ENCODE measurements at places on chromosomes 7 and 10.

- DNase-seq: no peak
Observed at GRCh38 chr10:102403115-102403514, 7.6 kb downstream of the NFKB2 start.

DNA sequence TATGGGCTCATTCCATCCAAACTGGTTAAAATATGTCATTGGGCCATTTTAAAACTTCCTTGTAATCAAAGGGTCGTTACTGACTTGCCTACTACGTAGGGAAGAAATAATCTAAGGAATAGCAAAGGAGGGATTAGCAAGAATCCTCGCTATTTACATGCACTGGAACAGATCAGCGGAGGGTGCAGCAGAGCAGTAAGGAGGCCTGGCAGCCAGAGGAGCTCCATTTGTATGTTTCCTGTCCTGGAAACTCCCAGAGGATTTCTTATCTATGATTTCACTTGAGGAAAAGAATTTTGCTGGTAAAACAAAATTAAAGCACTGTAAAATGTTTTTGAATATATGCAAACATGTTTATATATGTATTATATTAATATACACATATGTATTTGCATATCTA, 107.3 kb downstream of the TPK1 start:
- no peak for DNase-seq

DNA sequence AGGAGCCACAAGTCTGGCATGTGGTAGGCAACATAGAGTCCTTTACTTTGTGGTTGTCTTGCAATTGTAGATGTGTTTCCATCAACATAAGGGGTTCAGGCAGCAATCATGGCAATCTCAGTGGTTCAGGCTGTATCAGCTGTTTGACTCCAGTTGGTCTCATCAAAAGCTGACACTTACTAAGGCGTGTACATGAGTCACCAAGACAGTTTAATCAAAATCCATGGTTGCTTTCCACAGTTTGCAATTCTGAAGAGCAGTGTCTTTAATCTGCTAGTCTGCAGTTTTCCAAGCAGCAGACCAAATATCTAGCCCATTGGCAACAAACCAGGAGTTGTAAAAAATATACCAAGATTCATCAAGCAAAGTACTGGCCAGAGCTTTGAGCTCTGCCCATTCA, 210.2 kb downstream of the MDFIC start:
- DNase-seq: no peak

DNA sequence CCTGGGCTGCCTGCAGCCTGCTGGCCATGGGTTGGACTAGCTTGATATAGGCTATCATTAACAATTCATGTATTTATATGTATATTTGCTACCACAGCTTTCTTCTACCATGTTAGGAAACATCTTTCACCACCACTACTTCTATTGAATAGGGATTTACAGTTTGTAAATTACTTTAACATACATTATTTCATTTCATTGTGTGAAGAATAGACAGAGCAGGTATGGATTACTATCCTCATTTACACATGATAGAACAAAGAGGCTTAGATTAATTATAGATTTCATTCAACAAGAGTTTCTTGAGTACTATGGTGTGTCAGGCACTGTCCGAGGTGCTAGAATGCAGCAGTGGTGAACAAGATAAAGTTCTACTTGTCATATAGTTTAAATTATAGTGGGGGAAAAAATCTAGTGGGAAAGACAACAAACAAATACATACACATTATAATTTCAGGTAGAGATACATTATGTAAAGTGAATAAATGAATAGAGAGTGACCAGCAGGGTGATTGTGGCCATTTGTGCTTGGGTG, 20.6 kb downstream of the VTI1A start:
- DNase-seq: no peak

DNA sequence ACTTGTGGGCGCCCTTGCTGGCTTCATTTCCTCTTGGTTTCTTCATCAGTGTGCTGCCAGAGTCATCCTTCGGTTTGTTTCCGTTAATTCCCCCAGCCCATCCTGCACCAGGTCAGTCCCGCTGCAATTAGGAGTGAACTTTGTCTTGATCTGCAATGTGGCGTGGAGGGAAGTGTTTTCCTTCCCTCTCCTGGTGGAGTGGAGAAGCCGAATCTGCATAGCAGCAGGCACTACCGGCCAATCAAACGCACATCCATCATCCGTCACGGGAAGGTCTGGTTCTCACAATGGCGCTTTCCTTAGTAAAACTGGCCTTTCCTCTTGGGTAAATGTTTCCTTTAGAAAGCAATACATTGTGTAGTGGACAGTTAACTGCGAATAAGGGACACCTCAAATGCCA, 337.5 kb downstream of the CXCL12 start:
- DNase-seq: no peak

DNA sequence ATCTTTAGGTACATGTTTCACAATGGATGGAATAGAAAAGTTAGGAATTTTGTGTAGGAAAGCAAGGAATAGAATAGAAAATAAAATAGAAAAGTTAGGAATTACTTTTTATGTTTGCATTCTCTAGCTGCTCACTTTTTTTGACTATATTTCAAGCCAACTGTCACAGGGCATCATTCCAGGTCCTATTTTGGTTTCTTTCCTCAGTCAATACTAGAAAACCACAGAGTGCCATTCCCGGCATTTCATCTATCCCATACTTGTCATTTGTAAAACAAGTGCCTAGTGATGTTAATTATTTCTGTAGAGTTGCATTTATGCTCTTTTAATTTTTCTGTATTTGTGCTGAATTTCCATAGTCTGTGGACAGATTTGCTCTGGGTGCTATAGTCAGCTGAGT, 66.2 kb downstream of the SDK1 start:
- DNase-seq: no peak

DNA sequence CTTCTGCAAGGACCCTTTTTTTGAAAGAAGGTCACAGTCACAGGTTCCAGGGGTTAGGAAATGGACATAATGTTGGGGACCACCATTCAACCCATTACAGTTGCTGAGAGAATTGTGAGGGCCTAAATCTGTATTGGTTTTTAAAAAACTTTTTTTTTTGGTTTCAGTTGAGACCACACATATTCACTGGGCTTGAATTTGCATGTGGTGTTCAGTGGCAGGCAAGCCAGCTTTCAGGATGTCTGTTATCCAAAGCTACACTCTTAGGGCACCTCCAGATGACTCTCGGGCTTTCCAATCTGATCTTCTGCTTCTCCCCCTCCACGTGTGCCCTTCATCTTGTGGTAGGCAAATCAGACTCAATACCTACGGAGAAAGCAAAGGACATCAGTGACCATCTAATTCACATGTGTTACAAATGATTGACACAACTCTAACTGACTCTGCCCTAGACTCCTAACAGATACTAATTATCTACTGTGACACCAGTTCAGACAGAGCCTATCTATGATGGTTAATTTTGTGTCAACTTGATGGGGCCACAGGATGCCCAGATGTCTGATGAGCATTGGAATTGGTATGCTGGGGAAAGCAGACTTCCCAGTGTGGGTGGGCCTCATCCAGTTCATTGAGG, 93.3 kb upstream of the ELMO1 start:
- DNase-seq: no peak

DNA sequence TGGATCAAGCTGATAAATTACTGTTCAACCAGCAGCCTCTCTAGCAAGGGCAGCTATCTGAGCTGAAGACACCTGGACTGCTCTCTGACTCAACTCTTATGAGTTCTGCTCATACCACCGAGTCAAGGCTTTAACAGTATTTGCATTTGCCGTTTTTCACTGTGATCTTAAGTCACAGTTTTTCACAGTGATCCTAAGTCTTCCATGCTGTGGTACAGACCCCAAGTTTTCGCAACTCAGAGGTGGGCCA, 31.3 kb downstream of the PIP4K2A start:
- no peak for DNase-seq

DNA sequence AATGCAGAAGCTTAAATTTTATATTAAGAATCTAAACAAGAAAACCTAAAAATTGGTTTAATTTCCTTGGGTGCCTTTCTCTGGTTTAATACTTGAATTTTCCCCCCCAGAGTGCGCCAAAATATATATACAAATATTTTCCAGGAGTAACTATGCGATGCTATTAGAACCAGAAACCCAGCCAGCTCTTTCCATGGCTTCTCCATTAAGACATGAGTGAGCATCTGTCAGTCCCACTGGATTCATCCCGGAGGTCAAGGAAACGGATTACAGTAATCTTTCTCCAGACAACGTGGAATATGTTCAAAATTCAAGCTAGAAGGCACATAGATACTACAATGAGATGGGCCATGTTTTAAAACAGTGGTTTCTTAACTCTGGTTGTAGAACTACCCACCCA, 148.8 kb downstream of the TAX1BP1 start:
- no peak for DNase-seq

DNA sequence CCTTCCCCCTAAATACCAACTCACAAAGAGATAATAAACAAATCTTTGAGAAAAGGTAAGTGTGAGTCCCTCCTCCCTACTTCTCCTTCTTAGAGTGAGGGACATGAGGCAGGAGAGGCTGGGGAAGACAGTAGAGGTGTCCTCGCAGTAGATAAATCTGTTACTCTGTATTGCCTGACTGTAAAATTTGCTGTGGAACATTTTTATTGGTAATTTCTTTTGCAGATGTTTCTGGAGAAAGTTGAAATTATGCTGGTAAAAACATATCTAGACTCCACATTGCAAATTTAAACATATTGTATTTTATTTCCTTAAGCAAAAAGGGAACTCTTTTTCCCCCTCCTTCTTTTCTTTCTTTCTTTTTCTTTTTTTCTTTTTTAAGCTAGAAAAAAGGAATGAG, 58.5 kb downstream of the PLCE1 start:
- no peak for DNase-seq

GRCh38 chr10:117830787-117831212, 215.9 kb downstream of the RAB11FIP2 start:
- no peak for DNase-seq

- DNase-seq: no peak
Observed at GRCh38 chr7:153381275-153382040, 621.9 kb downstream of the ACTR3B start.

DNA sequence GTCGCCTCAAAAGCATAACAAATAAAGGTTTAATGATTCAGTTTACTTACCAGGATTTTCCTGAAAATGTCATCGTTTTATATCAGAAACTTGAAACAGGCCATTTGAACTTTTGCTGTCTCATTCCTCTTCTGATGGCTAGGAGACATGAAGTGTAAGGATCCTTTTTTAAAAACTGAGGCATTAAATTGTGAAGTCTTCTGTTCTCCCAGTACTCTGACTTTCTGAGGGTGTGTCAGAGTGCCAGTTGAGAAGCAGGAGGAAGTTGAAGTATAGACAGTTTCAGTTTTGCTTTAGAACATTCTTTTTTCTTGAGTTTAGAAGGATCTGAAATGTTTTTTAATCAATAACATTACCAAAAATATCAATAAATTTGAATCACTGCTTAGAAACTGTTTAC, at the start of gene SAMD9L:
Gene SAMD9L, minus strand, starts transcription at position 242 of the 400 bp plus-strand sequence. CDS start 12,414 bp downstream, outside the sequence.
- no peak for DNase-seq

DNA sequence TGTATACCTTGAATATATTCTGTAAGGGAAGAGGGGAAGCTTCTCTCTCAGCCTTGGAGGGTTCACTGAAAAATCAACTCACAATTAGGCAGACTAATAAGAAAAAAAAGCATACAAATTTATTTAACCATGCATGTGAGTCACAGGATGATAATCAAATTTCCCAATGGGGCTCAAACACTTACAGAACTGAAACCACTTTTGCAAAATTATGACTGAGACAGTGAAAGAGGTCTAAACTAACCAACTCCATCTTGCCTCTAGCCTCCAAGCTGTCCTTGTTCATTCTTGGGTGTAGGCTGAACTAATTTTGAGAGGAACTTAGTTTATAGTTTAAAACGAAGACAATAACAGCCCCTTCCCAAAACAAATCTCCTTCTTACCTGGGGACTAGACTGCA, 618.3 kb upstream of the AUTS2 start:
- DNase-seq: no peak

DNA sequence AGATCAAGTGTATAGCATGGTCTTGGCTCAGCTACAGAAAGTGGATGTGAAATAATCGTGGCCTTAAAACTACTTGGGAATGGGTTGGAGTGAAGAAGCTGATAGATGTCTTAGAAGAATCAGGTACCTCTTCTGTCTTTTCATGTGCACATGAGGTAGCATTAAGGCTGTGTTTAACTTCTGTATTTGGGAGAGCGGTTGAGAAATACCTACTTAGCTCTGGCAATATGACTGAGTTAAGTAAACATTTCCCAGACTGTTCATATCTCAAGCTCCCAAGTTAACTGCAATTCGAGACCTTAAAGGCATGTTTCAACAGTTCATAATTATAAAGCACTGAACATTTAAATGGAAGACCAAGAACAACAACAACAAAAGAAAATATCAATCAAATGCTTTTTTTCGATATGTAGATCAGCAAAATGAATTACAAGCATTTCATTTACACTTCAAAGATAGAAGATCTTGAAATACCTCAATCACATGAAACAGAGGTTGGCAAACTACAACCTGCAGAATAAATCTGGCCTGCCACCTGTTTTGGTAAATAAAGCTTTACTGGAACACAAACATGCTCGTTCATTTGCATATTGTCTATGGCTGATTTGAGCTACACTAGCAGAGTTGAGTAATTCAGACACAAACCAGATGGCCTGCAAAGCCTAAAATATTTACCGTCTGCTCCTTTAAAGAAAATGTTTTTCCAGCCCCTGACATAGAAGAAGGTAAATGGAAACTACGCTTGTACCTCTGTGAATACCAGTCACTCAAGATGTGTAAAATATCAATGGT, 337.1 kb upstream of the GLI3 start:
- DNase-seq: no peak

- DNase-seq: no peak
Observed at GRCh38 chr10:95716866-95717265, 23.1 kb upstream of the TCTN3 start.

GRCh38 chr10:51300617-51301304, 226.5 kb downstream of the PRKG1 start:
- no peak for DNase-seq

GRCh38 chr10:44607116-44607515, 222.2 kb upstream of the CXCL12 start:
- DNase-seq: no peak

GRCh38 chr7:35728412-35729060, 33.6 kb upstream of the HERPUD2 start:
- no peak for DNase-seq

GRCh38 chr10:71661060-71661622, 58.4 kb downstream of the C10orf105 start:
- DNase-seq: no peak

- no peak for DNase-seq
Observed at GRCh38 chr7:66668677-66669076, 40.0 kb downstream of the KCTD7 start.

- DNase-seq: no peak
Observed at GRCh38 chr10:100008142-100008522, 1.6 kb downstream of the DNMBP start.

GRCh38 chr10:124875596-124875995, 66.3 kb upstream of the ZRANB1 start:
- DNase-seq: no peak

- no peak for DNase-seq
Observed at GRCh38 chr7:132456418-132456817, 119.9 kb downstream of the PLXNA4 start.

Data from left hindlimb (tissue), 1 donor.